ENCODE measurements at places on chromosomes 5 and 9. TPM values are rescaled to one million over a fixed set of nuclear protein-coding genes. Genes with fewer than 3 reads are reported as not detected.

- no peak for DNase-seq
Measured at GRCh38 chr9:37491939-37492338, 6.2 kb downstream of the POLR1E start.

DNA sequence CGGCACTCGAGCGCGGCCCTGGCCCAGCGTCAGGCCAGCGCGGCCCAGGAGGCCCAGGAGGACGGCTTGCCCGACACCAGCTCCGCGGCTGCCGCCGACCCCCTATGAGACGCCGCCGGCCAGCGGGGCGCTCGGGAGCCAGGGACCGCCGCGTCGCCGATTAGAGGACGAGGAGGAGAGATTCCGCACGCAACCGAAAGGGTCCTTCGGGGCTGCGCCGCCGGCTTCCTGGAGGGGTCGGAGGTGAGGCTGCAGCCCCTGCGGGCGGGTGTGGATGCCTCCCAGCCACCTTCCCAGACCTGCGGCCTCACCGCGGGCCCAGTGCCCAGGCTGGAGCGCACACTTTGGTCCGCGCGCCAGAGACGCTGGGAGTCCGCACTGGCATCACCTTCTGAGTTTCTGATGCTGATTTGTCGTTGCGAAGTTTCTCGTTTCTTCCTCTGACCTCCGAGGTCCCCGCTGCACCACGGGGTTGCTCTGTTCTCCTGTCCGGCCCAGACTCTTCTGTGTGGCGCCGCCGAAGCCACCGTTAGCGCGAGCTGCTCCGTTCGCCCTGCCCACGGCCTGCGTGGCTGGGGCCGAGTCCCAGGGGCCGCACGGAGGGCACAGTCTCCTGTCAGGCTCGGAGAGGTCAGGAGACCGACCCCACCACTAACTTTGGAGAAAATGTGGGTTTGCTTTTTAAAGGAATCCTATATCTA, 42.6 kb upstream of the CACNA1B start:
- no peak for DNase-seq

GRCh38 chr5:168796593-168797580, 217.7 kb upstream of the PANK3 start:
- DNase-seq: no peak

DNA sequence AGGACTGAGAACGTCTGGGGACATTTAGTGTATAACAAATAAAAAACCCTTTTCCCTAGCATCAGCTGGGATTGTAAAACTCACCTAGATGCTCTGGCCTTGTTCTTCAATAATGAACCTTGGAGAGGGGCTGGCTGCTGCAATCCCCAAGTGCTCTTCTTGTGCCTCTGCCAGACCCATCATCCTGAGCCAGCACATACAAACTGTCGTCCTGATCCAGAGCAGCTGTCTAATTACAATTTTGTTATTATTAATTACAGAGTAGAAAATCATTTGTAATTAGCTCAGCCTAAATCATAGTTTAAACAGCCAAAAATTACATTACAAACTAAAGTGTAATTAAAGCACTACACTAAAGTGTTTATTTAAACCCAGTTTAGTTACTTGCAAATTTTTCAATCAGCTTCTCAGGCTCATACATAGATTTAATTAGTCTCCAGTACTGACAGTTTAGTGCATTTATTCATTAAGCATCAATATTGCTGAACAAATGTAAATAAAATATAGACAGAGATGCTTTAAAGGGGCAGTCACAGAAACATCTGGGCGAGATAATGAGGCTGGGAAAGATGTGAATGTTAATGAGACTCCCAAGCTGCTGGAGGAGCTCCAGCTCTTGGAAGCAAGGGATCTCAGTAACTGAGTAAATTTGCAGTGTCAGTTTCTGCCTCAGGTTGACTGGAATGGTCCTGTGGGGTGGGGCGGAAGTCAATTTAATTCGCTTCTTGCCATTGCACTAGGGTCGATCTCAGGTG, 632.3 kb upstream of the TLE4 start:
- no peak for DNase-seq

PCDHA1 gene
- total RNA-seq: not detected

OR1J2 gene
- total RNA-seq: not detected

OBP2B gene
- total RNA-seq: not detected

NUTM2F gene
- total RNA-seq: not detected

- no peak for DNase-seq
Measured at GRCh38 chr9:127233550-127233949, 31.0 kb upstream of the GARNL3 start.

DNA sequence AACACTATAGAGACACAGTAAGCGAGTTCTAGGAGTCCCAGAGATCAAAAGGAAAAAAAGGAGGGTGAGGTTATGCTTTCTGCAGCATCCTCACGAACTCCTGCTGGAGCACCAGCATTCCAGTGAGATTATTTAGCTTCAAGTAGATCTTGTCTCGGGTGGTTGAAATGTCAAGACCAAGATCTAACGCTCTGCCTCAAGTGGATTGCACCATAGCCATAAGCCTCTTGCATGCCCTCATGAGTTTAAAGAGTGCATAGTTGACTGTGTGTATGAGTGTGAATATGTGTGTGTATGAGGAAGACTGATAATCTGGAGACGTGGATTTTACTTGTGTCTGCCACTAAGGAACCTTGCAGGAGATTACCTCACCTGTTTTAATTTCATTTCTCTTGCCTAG, 335.3 kb upstream of the ADAMTSL1 start:
- no peak for DNase-seq

DNA sequence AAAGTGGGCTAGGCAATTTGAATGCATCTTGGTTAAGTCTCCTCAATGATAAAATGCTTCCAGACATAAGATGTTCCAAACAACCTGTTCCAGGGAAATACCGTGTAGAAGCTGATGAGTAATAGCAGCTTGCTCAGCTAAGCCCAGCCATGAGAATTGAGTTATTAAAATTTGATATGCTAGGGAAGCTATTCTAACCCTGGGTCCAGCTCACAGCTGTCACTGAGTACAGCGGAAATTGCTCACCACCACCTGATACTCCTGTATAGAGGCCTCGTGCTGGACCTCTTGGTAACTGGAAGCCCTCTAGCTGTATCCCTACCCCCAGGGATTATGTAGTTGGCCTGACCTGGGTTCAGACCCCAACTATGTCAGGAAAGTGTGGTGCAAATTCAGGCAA, 521.3 kb upstream of the TRPC7 start:
- DNase-seq: no peak

DNA sequence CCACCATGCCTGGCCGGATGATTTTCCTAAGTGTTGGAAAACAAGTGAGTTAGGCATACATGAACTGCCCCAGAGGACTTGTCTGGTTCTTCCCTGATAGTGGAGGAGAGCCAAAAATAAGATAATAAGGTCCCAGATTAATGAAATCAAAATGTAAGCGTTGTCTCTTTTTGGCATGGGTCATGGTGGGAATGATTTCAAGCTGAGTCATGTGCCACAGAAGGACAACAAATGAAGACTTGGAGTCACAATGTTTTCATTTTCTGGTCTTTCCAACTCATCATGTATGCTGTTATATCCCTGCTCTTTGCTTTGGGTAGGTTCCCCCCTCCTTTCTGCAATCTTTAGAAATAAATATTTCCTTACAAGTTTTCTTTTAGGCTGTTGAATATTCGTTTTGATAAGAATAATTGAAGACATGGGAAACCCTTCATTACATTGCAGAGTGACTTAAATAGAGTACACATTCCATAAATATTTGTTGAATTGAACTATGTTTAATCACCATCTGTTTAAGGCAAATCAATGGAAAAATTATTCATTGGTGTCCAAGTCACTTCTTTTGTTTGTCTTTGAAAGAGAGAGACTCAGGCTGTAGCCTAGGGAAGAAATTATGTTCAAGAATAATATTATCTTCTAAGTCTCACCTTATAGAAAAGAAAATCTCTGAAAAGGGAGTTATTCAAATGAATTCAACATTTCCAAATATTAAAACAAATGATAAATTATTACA, 196.3 kb downstream of the CSNK1G3 start:
- DNase-seq: no peak

OGN gene
- 1.2 TPM for total RNA-seq
